Activated CD8-positive, alpha-beta memory T cell treated with anti-CD3 and anti-CD28 coated beads for 1 hour (primary cell): ENCODE measurements at places on chromosomes 12 and 14.

GRCh38 chr14:36295642-36296627 lies 24.5 kb downstream of the MBIP start:
- DNase-seq = no peak

DNA sequence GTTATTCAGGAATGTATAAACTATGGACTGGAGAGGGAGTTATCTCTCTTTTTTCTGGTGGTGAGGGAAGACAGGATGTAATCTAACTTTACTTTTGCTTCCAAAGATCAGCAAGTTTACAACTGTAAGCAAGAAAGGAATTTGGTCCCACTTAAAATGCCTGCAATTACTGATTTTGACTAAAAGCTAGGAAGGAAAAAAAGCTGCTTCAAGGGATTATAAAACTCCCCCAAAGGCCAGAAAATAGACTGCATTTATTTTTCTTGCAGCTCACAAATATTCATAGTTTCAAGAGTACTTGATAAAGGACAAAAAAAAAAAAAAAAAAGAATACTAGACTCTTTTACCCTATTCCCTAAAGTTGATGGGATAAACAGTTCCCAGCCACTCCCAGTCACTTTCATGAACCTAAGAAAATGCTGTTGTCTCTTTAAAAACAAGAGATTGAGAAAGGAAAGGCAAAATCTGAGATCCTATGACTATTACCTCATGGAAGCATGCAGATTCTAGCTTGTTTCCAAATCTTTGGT lies 128.7 kb upstream of the BMP4 start:
- no peak for DNase-seq

- no peak for DNase-seq
These were observed 216.6 kb downstream of the PTPRO start for GRCh38 chr12:15538881-15539280.

DNA sequence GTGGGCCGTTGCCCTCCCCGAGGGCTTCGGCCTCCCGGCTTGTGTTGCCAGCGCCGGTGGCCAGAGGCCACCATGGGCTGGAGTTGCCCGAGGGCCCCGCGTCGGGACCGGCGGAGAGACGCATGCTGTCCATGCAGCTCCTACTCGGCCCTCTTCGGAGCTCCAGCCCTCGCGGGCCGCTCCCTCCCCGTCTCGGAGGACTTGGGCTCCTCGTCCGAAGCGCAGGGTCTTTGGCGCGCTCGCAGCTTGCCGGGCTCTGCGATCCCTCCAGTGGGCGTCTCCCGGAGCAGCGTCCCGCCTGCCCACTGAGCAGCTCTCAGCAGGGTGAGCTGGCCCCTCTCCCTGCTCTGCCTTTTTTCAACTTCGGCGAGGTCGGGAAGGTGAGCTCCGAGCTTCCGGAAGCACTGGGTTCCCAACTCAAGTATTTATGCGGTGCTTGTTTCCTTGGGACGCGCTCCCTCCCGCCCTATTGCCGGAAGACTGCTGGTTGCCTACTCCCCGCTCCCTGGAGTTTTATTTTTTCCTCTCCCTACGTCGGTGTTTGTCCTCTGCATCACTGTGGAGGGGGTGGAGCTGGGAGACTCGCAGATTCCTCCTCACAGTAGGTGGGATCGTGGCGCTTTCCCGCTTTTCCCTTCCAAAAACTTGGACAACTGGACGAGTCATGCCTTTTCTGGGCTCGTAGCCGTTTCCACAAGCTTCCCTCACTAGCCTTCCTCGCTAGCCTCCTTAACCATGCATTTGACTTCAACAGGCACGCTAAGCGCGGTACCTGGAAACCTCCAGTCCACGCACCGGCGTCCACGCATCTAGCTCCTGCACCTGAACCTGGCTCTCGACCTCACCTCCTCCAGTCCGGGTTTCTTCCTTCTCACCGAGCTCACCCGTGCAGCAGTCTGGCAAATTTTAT lies at the start of gene AVPR1A:
Gene AVPR1A, minus strand, starts transcription at position 489 of the 910 bp plus-strand sequence. Its CDS starts 365 bp downstream, at position 124.
- DNase-seq = no peak

DNA sequence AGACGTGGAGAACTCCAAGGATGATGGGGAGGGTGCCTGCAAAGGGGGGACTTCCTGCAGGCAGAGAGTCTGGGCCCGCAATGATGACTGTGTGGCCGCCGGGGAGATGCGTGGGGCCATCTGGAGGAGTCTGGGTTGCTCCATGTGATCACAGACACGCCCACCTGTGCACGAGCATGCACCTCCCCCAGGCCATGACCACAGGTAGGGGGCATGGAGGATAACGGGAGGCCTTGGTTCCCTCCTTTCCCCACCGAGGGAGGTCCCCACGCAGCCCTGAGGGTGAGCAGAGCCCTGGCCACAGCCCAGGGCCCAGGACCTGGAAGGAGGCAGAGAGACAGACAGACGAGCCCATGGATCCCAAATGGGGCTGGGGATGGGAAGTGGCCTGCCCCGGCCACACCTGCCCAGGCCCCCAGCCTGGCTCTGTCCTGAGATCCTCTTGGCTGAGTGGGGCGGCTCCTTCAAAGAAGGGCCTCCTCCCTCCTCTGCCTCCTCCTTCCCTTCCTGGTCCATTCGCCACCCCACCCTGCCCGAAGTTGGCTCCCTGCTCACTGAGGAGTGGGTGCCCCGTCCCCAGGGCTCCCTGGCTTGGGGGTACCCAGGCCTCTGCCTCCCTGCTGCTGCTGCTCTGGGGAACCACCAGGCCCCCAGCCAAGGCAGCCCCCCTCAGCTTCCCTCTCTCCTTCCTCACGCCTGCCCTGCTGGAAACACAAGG lies 138.2 kb downstream of the CALM1 start:
- DNase-seq = no peak

- DNase-seq = no peak
These were observed 140.5 kb downstream of the FOXN3 start for GRCh38 chr14:89276424-89276975.

DNA sequence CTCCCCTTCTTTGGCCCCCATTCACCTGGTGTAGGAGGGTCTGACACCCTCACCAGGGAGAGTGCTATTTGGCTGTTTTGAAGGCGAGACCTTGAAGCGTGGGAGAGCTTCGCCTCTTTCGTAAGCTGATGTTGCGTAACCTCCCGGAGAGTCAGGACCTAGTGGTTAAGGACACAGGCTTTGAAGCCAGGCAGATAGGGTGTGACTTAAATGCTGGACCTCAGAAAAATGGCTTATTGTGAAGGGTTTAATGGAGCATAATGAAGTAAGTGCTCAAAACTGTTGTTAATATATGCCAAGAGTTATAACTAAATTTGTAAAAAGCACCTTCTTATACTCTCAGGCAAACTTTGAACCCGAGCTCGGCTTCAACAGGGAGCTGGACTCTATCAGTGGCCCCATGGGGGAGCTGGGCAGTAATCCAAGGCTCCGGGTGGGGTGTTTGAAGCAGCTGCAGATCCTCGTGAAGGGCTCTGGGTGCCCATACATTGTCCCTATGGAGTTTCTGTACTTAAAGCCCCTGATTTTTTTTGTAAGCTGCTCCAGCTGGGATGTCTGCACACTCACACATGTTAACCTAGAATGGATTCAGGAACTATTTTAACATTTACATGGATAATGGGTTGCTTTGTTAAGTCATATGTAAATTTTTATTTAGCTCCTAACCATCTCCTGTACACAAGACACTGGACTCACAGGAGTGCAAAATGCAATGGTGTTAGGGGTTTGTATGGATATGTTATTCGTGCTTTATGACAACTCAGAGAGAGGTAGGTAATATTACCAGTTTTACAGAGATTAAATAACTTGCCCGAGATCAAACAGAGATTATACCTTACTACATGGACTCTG lies 26.0 kb downstream of the PPFIBP1 start:
- DNase-seq = no peak

GRCh38 chr12:114392909-114393308 lies 13.0 kb downstream of the TBX5 start:
- no peak for DNase-seq

GRCh38 chr12:496736-497135 lies 37.0 kb downstream of the B4GALNT3 start:
- no peak for DNase-seq

- no peak for DNase-seq
These were observed 316.4 kb downstream of the NOVA1 start for GRCh38 chr14:26281280-26281998.

GRCh38 chr14:39739796-39740195 lies 307.6 kb upstream of the FBXO33 start:
- DNase-seq = no peak

GRCh38 chr12:108783446-108783845 lies 52.1 kb upstream of the CORO1C start:
- no peak for DNase-seq

GRCh38 chr14:75113932-75114539 lies 12.8 kb downstream of the NEK9 start:
- no peak for DNase-seq

- DNase-seq = no peak
These were observed 94.4 kb upstream of the PLEKHG7 start for GRCh38 chr12:92608151-92609091.

DNA sequence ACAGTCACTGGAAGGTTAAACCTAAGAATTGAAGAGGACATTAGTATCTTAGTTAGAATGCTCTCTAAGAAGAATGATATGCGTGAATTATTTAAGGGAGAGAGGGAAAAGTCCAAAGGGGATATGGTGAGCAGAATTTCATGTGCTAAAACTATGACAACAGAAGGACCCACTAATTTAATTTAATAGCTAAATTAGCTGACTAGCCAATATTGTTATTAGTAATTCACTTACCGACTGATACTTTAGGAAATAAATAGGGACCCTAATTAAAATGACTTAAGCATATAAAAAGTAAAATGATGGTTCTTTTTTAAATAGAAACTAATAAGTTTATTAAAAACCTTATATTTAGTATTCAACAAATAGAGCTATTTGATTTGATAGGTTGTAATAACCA lies 179.6 kb downstream of the RASSF9 start:
- no peak for DNase-seq

DNA sequence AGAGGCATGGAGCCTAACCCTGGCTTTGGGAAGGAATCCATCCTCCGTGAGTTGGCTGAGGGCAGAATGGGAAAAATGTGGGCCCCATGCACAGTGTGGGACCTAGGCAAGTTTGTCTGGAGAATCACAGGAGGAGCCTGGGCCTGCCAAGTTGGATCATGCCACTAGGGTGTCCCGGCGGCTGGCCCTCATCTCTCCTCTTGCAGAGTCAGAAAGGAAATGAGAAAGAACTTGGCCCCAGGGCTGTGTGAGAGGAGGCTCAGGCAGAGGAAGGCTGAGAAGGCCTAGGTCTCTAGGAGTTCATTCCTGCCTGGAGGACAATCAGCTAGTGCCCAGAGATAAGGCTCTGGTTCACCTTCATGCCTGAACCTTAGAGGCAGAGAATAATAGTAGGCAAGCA lies 2.5 kb upstream of the ESRRB start:
- no peak for DNase-seq

- no peak for DNase-seq
These were observed 61.7 kb upstream of the DDX11 start for GRCh38 chr12:31011746-31012566.

DNA sequence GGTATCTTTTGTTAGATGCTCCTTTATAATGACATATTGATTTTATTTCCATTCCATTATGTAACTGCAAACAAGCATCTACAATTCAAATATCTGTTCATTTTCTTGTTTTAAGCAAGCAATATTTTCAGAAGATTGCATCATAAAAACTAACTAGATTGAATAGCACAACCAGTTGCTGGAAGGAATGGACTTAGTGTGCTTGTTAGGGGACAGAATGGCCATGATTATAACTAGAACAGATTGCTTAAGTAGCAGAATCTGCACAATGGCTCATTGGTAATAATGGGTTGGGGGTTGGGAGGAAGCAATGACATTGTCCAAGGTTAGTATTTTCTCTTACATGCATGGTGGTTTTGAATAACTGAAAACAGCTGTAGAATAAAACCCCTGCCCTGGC lies 939.5 kb downstream of the SLC16A7 start:
- no peak for DNase-seq

DNA sequence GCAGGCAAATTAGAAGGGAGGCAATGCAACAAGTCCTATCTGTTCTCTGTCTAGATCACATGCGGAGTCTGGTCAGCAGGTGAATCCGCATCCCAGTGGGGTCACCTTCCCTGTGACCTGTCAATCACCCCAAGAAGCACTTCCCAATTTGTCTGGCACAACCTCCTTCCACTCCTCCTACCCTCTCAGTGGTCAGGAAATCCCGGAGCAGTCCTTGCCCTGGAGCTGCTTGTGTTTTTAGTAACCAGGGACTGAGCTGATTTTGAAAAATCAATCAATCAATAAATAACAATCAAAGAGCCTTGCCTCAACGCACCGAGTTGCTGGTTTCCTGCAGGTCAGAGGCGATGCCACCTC lies 572 bp upstream of the ACSS3 start:
- DNase-seq = no peak

DNA sequence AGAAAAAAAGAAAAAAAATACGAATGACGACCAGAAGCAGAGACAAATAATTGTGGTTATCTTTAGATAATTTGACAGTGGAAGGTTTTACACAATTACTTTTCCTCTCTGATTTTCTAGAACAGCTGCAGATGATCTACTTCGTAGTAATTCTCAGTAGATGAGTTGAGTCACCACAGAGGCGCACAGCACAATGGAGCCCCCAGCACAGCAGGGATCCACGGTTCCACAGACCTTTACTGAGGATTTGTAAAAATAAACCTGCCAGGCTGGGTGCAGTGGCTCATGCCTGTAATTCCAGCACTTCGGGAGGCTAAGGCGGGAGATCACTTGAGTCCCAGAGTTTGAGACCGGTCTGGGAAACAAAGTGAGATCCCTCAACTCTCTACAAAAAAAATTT lies 29.3 kb downstream of the AMN start:
- DNase-seq = no peak

DNA sequence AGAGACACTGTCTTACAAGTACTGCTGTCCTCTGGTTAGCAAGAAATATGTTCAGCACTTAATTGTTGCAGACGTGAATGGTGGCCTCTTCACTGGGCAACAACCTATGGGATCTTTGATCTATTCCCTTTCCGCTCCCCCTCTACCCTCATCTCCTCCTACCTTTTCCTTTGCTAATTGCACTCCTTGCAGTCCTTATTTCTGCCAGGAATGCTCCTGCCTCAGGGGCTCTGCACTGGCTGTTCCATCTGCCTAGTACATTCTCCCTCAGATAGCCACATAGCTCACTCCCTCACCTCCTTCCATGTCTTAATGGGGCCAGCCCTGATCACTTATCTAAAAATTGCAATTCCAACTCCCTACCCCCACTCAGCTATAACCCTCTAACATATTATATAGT lies 4.5 kb upstream of the NFYB start:
- DNase-seq = no peak

GRCh38 chr12:130086248-130086647 lies 76.0 kb upstream of the FZD10 start:
- no peak for DNase-seq

GRCh38 chr12:109330282-109331230 lies 17.1 kb upstream of the MYO1H start:
- no peak for DNase-seq

- no peak for DNase-seq
These were observed 20.4 kb upstream of the ATP5MC2 start for GRCh38 chr12:53696285-53696654.

- DNase-seq = no peak
These were observed 91.9 kb downstream of the DPF3 start for GRCh38 chr14:72801836-72802587.

- DNase-seq = no peak
These were observed 59.1 kb upstream of the BICD1 start for GRCh38 chr12:32047357-32048212.

GRCh38 chr14:94292872-94293577 lies at the start of gene SERPINA10:
TSS of gene SERPINA10 (minus strand) at chr14:94293268. CDS start at chr14:94290593, 2,675 bp downstream.
- no peak for DNase-seq

GRCh38 chr14:69005432-69006148 lies 26.5 kb upstream of the ACTN1 start:
- no peak for DNase-seq

GRCh38 chr14:102055181-102055901 lies 31.5 kb downstream of the HSP90AA1 start:
- no peak for DNase-seq

- no peak for DNase-seq
These were observed 209.7 kb upstream of the CDKN3 start for GRCh38 chr14:54186821-54187763.
